NCI-H524 treated with DMSO at 0.1 percent for 48 hours (cell line): ENCODE measurements at places on chromosomes 7 and 10.

DNA sequence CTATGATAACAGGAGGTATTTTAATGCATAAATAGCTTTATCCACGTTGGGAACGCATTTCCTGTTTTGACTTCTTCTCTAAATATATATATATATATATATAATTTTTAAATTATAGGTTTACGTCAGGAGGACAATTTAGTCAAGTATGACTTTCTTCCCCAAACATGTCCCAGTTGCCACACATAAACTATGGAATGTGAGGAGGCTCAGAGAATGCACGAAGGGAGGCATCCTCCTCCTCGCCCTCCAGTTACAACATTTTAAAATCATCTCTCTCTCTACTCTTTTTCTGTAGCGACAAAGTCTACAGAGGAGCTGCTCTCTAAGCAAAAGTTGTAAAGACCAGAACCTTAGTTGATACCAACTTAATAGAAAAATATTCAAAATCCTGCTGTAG, 106.9 kb upstream of the LYZL1 start:
- no peak for DNase-seq

GRCh38 chr7:151686016-151686766, 166.5 kb upstream of the RHEB start:
- DNase-seq: no peak

GRCh38 chr10:44995914-44996669, 4.6 kb upstream of the ZNF22 start:
- no peak for DNase-seq

DNA sequence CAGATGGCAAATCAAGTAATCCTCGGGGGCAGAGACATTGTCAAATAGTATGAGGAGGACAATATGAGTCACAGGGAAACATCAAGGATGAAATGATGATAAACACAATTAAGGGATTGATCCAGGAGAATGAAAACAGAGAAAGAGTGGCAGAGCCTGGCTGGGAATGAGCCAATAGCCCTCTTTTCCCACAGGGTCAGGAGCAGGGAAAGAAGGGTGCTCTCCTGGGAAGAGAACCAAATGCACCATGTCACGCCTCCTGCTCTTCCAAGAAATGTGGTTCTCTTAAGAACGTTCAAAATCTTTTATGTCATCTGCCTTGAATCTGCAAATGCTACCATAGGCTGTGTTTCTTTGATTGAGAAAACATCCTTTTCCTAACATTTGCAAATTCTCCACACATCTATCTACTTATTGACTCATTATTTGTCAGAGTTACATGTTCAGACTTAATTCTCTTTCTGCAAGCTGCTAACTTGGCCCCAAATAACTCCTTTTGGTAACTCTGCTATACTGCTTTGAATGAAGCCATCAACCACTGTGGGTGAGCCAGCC, 50.6 kb downstream of the HIPK2 start:
- no peak for DNase-seq

GRCh38 chr7:78605119-78605518, 806.5 kb downstream of the PHTF2 start:
- no peak for DNase-seq

DNA sequence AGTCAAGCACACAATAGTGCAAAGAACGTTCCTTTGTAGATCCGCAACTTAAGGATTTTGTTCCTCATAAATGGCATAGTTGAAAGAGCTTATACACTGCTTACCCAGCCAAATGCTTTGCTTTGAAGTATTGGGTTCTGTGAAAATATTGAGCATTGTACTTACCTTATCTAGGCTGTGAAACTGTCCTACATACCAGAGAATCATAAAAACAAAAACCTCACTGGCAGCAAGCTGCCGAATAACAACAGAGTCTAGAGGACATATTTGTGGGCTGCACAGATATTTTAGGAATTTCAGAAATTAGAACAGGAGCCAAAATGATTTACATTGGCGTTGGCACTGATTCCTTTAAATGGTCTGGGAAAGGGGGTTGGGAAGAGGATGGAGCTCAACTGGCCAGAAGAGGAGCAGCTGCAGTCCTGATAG, 174.8 kb downstream of the RTKN2 start:
- no peak for DNase-seq

DNA sequence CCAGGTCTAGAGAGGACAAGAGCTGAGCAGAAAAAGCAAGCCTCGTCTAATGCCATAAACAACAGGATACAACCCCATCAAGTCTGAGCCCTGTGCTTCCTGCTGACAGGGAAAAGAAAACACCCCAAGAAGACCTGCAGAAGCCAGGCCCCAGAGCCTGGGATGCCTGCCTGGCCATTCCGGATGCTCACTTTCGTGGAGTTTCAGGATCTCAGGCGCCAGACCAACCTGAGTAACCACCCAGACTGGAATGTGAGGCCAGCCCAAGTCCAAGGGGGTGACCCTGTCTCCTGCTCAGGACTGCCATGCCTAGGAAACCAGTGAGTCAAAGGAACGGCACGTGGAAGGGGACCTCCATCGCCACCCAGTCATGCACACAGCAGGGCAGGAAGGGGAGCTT, 74.3 kb downstream of the PLXNA4 start:
- no peak for DNase-seq

GRCh38 chr7:104963991-104964385, 50.0 kb upstream of the KMT2E start:
- DNase-seq: no peak

GRCh38 chr10:91681361-91682276, 48.7 kb upstream of the PPP1R3C start:
- DNase-seq: no peak

GRCh38 chr10:2471811-2472210, 595.5 kb upstream of the PFKP start:
- DNase-seq: no peak

GRCh38 chr7:66125052-66125694, 10.5 kb downstream of the CRCP start:
- DNase-seq: no peak

DNA sequence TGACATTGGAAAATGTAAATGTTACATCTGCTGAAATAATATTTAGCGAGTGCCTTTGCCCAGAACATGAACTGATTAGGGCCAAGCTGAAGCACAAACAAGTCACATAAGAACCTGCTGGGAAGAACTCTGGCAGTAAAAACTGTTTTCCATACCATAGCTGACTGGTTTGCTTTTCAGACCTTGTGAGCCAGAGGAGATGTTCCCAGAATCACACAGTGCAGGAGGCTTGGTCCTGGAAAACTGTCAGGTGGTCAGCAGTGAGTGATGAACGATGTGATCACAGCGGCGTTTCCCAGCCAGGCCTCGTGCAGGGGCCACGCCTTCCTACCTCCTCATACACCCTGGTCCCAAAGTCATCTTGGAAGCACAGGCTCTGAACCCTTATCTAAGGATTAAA, 164.2 kb upstream of the EEPD1 start:
- no peak for DNase-seq

DNA sequence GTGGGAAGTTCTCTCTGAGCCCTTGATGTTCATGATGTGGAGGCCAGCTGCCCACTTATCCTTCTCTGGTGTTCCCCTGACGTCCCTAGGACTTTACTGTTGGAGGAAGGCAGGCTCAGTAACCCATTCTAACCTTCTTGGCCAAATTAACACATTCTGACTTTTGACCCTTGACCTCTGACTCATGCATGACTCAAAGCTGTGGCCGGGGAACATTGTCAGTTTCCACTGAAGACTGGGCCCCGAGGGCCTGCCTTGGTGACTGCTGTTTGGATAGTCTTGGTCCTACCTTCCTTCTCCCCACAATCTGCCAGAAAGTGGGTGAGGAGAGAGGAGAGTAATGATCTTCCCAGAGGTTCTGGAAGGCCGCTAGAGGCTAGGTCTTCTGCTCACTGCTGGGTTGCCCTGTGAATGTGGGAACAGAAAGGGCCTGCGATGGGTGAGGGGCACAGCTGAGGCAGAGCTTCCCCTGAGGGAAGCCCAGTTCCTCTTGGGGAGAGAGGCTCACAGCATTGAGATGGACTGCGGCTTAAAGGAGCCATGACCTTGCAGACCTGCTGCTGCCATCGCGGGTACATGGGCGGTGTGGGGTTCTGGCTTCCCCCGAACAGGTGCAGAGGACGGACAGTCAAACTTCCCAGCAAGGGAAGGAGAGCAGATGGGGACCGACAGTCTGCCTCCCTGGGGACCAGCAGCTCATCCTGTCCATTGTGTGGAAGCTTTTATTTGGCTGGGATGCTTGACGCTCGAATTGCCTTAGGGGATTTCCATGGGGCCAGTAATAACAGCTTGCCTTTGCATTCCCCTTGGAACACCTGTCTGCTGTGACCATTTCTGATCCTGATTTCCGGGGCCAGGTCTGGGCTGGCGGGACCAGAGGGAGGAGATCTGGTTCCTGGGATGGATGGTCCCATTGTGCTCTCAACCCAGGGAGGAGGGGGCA, 43.8 kb downstream of the ADAMTS14 start:
- DNase-seq: peak; percentile 48

- no peak for DNase-seq
These were observed 4.2 kb upstream of the MAFK start for GRCh38 chr7:1526271-1526754.

- no peak for DNase-seq
These were observed 5.7 kb upstream of the GNAI1 start for GRCh38 chr7:80128918-80129317.

DNA sequence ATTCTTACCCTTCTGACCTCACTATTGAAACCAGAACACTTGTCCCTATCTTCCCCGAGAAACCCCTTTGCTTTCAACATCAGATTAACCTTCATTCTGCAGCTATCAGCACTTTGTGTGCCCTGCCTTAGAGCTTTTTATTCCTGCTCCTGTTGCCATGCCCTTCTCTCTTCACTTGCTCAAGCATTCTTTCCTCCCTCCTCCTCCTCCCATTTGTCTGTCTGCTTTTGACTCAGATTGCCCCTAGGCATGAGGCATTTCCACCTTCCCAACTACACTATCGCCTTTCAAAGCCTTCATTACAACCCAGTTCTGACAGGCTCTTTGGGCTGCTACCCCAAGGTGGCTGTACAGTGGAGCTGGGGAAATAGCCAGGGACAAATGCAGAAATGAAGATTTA, 143.3 kb downstream of the SLC25A13 start:
- DNase-seq: no peak

DNA sequence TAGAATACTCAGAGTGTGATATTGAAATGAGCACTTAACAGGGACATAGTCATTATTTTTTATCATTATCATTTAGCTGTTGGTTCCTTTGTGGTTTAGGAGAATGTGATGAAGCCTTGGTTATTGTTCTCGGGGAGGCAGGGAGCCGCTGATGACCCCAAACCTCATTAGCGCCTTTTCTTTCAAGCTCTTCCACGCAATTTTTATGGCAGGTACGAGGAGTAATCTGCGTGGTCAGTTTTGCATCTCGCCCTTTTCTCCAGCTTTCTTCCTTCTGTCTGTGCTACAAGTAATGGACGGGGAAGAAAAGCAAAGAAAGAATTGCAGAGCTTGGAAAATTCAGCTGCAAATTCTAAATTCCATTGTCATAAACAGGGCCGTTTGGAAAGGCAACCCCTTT, 338.4 kb downstream of the GLRX3 start:
- no peak for DNase-seq

- DNase-seq: no peak
These were observed 97.0 kb downstream of the ALOX5 start for GRCh38 chr10:45471059-45471458.

- DNase-seq: no peak
These were observed 94.3 kb upstream of the AFAP1L2 start for GRCh38 chr10:114498413-114499111.

GRCh38 chr10:79222186-79222585, 125.1 kb upstream of the PPIF start:
- no peak for DNase-seq
